Mesenteric fat pad (tissue), 1 donor: ENCODE measurements at places on chromosomes 6 and 20. TPM values are rescaled to one million over a fixed set of nuclear protein-coding genes. Genes with fewer than 3 reads are reported as not detected.

SCAF8 gene
- total RNA-seq = 33.3 TPM

CTCFL gene
- 0.16 TPM for total RNA-seq

SLC32A1 gene
- not detected for total RNA-seq

ZFP64 gene
- 11.2 TPM for total RNA-seq

TPBG gene
- total RNA-seq = 15.0 TPM

C6orf118 gene
- total RNA-seq = not detected

ADGRF1 gene
- not detected for total RNA-seq

DNA sequence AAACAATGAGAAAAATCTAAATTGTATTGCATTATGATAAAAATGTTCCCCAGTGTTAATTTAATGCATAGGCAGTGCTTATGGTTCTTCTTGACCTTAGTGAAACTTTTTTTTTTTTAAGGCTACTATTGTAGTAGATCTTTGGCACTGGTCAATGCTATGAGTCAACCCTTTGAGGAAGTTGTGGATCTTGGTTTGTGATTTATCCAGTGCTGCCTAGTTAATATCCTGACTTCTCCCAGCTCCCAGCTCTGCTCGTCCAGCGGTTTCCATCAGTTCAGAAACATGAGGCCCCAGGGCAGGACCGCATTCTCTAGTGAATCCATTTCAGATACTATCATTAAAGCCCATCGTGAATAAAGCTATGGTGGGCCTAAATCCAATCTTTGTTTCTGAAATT is 364.5 kb upstream of the JARID2 start:
- DNase-seq = no peak

- DNase-seq = no peak
Measured at GRCh38 chr20:40727960-40728359, 38.9 kb upstream of the MAFB start.

DNA sequence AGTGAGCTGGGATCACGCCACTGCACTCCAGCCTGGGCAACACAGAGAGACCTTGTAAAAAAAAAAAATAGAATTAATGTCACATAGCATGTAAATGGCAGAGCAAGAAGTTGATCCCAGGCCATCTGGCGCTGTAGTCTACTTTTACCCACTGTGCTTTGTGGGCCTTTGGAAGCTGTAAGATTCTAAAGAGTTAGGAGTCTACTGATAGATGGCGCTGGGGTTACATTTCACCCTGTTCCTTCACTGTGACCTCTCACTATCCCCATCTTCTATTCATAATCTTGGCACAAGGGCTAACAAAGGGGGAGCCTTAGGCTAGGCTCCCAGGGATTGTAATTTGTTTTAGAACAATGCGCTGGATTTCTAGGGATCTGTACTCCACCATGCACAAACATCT is 24.4 kb downstream of the SIRPD start:
- no peak for DNase-seq

- DNase-seq = no peak
Measured at GRCh38 chr6:33508935-33509926, 54.9 kb downstream of the ZBTB9 start.

- DNase-seq = no peak
Measured at GRCh38 chr6:64429926-64430325, 794.3 kb downstream of the PHF3 start.

GRCh38 chr6:165301372-165302246 is 7.8 kb downstream of the C6orf118 start:
- no peak for DNase-seq
